ENCODE measurements at places on chromosomes 6 and 20. TPM values are rescaled to one million over a fixed set of nuclear protein-coding genes. Genes with fewer than 3 reads are reported as not detected.

GRCh38 chr6:140879946-140880345 is 1252.8 kb upstream of the GJE1 start:
- no peaks in the 10 kb centered on the region for H3K4me1 ChIP-seq
- DNase-seq = no peak
- H3K36me3 ChIP-seq = no peaks in the 10 kb centered on the region
- no peak overlapping the region for H3K4me3 ChIP-seq
- no peaks in the 10 kb centered on the region for H3K27me3 ChIP-seq

DNA sequence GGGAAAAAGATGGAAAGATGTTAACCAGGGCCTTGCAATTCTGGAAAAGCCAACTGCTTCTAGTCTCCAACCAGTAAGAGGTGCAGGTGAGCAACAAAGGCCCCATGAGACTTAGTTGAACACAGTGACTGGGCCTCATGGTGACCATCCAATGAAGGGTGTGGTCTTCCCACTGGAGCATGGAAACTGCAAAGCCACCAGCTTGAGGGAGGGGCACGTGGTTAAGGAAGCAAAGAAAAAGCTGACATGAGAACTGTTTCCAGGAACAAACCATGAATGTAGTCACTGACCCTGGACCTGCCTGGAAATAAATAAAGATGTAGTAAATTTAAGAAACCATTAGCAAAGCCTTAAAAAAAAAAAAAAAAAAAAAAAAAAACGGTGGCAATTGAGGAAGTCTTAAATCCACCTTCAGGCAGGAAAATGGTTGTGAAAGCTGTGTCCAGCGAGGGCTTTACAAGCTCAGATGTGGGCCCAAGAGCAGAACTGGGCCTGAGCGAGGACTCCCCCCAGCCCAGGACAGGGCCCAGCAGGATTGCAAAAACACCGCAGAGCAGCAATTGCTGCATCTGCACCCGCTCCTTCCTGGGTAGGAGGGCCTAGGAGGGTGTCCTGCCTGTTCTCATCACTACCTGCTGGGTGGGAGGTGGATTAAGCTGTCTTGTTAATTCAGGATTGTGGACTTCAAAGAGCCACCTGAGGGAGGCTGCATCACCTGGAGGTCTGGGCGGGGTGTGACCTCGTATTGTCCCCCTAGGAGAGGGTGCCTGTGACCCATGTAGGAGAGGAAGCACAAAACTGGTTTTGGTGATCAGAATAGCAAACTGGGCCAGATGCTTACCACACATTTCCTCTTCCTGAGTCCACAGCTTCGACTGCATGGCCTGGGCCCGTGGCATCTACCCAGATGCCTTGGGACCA is 10.3 kb downstream of the GFRA4 start:
- H3K4me3 ChIP-seq = no peak overlapping the region
- no peak for DNase-seq
- H3K27me3 ChIP-seq = no peaks in the 10 kb centered on the region
- H3K4me1 ChIP-seq = no peaks in the 10 kb centered on the region
- no peak overlapping the region for H3K27ac ChIP-seq
- H3K36me3 ChIP-seq = peaks cover under 1% of the 10 kb centered on the region

GRCh38 chr6:37173493-37174195 is 3.7 kb downstream of the PIM1 start:
- DNase-seq = no peak
- no peaks in the 10 kb centered on the region for H3K36me3 ChIP-seq
- no peaks in the 10 kb centered on the region for H3K27me3 ChIP-seq
- peak overlapping the region; percentile 89 for H3K4me3 ChIP-seq
- peaks cover 7% of the 10 kb centered on the region for H3K4me1 ChIP-seq

DNA sequence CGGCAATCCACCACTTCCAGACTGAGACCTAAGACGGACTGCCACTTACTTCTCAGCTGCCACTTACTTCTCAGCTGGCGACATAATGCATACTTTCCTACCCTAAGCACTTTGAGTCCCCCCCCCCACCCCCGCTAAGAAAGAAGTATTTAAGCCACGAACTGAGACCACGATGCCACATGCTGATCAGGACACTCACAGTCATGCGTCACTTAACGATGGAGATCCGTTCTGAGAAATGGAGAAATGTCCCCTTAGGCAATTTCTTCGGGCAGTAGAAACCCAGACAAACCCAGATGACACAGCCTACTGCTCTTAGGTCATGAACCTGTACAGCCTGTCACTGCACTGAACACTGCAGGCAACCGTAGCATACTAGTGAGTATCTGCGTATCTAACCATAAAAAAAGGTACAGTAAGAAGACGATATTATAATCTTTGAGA is 690 bp downstream of the IFNGR1 start:
- peak overlapping the region; percentile 99 for H3K27ac ChIP-seq
- H3K36me3 ChIP-seq = no peaks in the 10 kb centered on the region
- H3K4me1 ChIP-seq = no peaks in the 10 kb centered on the region
- DNase-seq = no peak
- no peaks in the 10 kb centered on the region for H3K27me3 ChIP-seq

DNA sequence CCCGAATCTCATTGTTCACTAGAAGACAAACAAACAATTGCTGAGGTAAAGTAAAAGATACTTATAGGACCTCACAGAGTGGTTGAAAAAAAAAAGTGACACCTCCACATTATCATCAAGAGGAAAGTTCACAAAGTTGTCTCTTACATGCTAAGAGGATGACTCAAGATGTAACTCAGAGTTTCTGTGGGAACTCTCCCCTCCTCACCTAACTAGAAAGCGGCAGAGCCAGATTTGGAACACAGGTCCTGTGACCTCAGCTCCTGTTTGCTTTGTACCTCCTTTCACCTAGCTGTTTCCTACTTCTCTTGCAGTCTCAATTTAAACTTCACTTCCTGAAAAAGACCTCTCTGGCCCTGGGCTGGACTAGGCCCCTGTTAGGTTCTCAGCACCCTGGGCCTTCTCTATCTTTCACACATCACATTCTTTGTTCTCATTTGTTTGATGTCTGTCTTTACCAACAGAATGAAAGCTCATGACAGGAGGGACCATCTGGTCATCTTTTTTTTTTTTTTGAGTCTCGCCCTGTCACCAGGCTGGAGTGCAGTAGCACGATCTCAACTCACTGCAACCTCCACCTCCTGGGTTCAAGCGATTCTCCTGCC is 60.8 kb downstream of the CD24 start:
- no peaks in the 10 kb centered on the region for H3K36me3 ChIP-seq
- no peak for DNase-seq
- H3K4me1 ChIP-seq = no peaks in the 10 kb centered on the region
- no peak overlapping the region for H3K4me3 ChIP-seq
- H3K27me3 ChIP-seq = no peaks in the 10 kb centered on the region

DNA sequence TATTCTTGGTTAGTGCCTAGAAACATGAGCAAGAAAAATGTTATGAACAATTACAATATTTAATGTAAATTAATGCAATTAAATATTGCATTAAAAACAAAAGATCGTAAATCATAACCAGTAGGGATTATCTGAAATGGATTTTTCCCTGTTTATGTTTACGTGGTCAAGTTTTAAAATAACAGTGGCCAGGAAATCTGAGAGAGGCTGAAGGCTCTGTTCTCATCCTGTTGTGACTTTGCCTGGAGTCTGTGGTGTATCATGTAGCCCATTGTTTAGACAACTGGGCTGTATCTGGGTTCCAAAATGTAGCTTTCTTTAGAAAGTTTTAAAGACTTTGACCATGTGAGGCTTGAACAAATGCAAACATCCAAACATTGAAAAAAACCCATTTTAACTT is 2.4 kb downstream of the MYO6 start:
- no peaks in the 10 kb centered on the region for H3K36me3 ChIP-seq
- H3K4me3 ChIP-seq = no peak overlapping the region
- no peaks in the 10 kb centered on the region for H3K4me1 ChIP-seq
- H3K27me3 ChIP-seq = no peaks in the 10 kb centered on the region

DNA sequence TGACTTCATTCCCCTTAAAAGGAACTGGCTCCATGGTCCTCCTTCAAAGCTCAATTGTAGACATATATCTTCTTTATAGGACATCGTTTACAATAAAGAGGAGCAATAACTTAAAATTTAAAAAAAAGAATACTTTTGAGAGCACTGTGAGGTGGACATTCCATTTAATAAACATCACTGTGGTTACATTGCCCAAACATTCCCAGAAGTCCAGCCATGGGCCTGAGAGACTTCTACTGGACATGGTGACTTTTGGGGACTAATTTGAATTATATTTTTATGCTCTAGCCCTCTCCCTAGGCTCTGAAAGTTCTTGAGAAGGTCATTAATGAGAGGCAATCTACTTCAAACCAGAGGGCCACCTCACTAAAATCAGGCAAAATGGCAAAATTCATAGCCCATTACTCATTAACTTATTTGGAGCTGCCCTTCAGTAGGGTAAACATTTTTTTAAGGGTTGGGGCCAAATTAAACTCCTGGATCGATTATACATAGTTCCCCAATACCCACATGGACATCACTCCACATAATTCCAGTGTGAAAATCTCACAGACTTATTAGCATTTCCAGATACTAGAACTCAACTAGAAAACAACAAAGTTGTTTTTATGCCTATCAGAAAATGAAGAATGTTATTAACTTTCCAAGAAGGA is 17.1 kb downstream of the ISM1 start:
- no peaks in the 10 kb centered on the region for H3K36me3 ChIP-seq
- no peak overlapping the region for H3K4me3 ChIP-seq
- no peaks in the 10 kb centered on the region for H3K4me1 ChIP-seq
- DNase-seq = no peak
- H3K27ac ChIP-seq = no peak overlapping the region

The TSBP1 gene
- total RNA-seq = not detected

GRCh38 chr6:75619230-75619899 is 17.7 kb downstream of the SENP6 start:
- no peak overlapping the region for H3K4me3 ChIP-seq
- peak overlapping the region; percentile 2 for H3K27ac ChIP-seq
- H3K4me1 ChIP-seq = no peaks in the 10 kb centered on the region

DNA sequence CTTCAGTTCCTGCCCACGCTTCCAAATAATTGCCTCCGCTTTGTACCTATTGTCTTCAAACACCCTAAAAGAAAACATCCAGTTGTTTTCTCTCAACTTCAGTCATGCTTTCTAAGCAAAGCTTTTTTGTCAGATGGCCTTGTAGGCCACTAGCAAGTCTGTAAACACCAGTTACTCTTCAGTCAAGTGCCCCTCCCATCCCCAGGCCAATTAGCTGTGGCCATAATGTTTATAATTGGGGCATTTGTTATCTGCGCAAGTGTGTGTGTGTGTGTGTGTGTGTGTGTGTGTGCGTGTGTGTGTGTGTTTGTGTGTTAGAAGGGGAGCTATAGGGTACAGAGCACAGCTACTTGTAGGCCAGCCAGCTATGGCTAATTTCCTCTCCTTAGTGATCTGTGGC is 272.4 kb upstream of the MARCKS start:
- H3K4me3 ChIP-seq = no peak overlapping the region
- DNase-seq = no peak
- no peaks in the 10 kb centered on the region for H3K27me3 ChIP-seq
- no peaks in the 10 kb centered on the region for H3K4me1 ChIP-seq
- H3K27ac ChIP-seq = no peak overlapping the region

- no peak overlapping the region for H3K27ac ChIP-seq
- no peaks in the 10 kb centered on the region for H3K36me3 ChIP-seq
- DNase-seq = no peak
- H3K27me3 ChIP-seq = no peaks in the 10 kb centered on the region
- H3K4me1 ChIP-seq = no peaks in the 10 kb centered on the region
- no peak overlapping the region for H3K4me3 ChIP-seq
Observed at GRCh38 chr20:32792731-32793458, 26.9 kb upstream of the MAPRE1 start.

The TMEM217 gene
- total RNA-seq = 1.0 TPM

The PAK5 gene
- total RNA-seq = 1.3 TPM

The FAM83D gene
- 0.33 TPM for total RNA-seq

- H3K4me1 ChIP-seq = no peaks in the 10 kb centered on the region
Observed at GRCh38 chr6:78942446-78942845, 75.1 kb downstream of the IRAK1BP1 start.

GRCh38 chr6:80340280-80340679 is 233.8 kb downstream of the BCKDHB start:
- no peaks in the 10 kb centered on the region for H3K27me3 ChIP-seq
- no peak overlapping the region for H3K4me3 ChIP-seq
- H3K36me3 ChIP-seq = no peaks in the 10 kb centered on the region
- H3K27ac ChIP-seq = no peak overlapping the region
- no peaks in the 10 kb centered on the region for H3K4me1 ChIP-seq
- no peak for DNase-seq

The COL9A1 gene
- 0.32 TPM for total RNA-seq

GRCh38 chr20:20637998-20638725 is 74.3 kb downstream of the RALGAPA2 start:
- no peaks in the 10 kb centered on the region for H3K27me3 ChIP-seq
- H3K36me3 ChIP-seq = peaks cover 3% of the 10 kb centered on the region
- H3K4me1 ChIP-seq = no peaks in the 10 kb centered on the region
- no peak overlapping the region for H3K4me3 ChIP-seq
- DNase-seq = no peak

DNA sequence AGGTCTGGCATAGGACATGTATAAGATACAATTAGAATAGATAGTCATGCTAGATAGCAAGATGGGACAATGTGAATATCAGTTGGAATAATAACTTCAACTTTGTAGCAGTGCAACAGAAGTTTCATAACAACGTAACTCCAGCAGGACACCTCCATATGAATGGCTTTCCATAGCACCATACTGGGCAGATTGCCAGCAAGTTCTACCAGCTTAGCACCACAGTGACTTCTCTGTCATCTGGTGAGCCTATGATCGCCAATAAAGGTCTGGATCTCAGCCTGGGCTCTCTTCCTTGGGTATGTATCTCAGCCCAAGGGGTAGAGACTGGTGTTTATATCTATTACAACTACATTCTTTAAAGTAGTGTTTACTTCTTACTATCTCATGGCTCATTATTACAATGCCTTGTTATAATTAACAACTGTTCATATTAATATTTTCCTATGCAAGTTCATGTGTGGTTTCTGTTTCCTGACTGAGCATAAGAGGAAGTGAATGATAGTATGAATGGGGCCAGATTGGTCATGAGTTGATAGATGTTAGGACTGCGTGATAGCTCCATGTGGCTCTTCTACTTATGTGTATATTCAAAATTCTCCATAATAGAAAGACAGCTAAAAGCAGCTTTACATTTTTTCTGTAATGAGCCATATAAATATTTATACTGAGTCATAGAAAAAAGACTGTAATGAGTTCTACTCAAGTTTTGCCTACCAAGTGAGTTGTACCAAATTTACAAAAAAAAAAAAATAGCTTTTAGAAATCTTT is 22.9 kb downstream of the HTR1B start:
- H3K27me3 ChIP-seq = no peaks in the 10 kb centered on the region
- no peak overlapping the region for H3K4me3 ChIP-seq
- DNase-seq = no peak
- no peak overlapping the region for H3K27ac ChIP-seq
